ENCODE measurements at places on chromosomes 7 and 10. TPM values are rescaled to one million over a fixed set of nuclear protein-coding genes. Genes with fewer than 3 reads are reported as not detected.

GRCh38 chr7:699476-700170 is 26.9 kb upstream of the DNAAF5 start:
- no peaks in the 10 kb centered on the region for H3K27me3 ChIP-seq
- H3K36me3 ChIP-seq = no peaks in the 10 kb centered on the region
- no peak for DNase-seq
- H3K4me1 ChIP-seq = no peaks in the 10 kb centered on the region
- no peak overlapping the region for H3K4me3 ChIP-seq

DNA sequence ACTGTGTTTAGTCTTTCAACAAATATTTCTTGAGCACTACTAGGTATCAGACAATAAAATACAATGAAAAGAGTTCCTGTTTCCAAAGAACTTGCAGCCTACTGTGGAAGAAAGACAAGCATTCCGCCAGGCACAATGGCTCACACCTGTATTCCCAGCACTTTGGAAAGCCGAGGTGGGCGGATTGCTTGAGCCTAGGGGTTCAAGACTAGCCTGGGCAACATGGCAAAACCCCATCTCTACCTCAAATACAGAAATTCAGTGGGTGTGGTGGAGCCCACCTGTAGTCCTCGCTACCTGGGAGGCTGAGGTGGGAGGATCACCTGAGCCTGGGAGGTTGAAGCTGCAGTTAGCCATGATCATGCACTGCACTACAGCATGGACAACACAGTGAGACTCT is 6.1 kb downstream of the SVOPL start:
- no peak for DNase-seq
- H3K27ac ChIP-seq = no peak overlapping the region
- H3K4me3 ChIP-seq = no peak overlapping the region
- H3K36me3 ChIP-seq = no peaks in the 10 kb centered on the region
- H3K4me1 ChIP-seq = no peaks in the 10 kb centered on the region
- H3K27me3 ChIP-seq = no peaks in the 10 kb centered on the region

GRCh38 chr10:17229967-17230682 is 2.1 kb downstream of the VIM start:
- peak overlapping the region; percentile 99 for H3K27ac ChIP-seq
- H3K27me3 ChIP-seq = no peaks in the 10 kb centered on the region
- peaks cover 38% of the 10 kb centered on the region for H3K36me3 ChIP-seq
- H3K4me3 ChIP-seq = peak overlapping the region; percentile 93

- H3K36me3 ChIP-seq = no peaks in the 10 kb centered on the region
- no peak for DNase-seq
- H3K27me3 ChIP-seq = no peaks in the 10 kb centered on the region
These were observed 53.8 kb upstream of the SLC16A12 start for GRCh38 chr10:89589101-89589720.

DNA sequence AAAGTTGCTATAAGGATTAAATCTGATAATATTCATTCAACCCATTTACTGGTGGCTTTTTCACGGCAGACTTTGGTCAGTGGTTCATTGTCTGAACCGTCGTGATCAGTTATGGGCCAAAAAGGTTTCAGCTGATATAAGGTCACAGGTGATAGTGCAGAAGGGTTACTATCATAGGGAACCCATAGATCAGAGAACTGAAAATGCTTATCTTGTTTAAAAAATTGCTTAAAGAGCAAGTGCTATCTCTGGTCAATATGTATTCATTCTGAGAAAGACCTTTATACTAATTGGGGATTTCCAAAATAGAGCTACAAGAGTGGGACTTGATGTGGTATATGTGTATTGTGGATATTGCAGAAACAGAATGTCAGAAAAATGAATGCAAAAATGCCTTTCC is 147.8 kb upstream of the SEMA3E start:
- H3K27ac ChIP-seq = no peak overlapping the region
- no peaks in the 10 kb centered on the region for H3K36me3 ChIP-seq
- no peak overlapping the region for H3K4me3 ChIP-seq
- DNase-seq = no peak
- H3K4me1 ChIP-seq = no peaks in the 10 kb centered on the region
- H3K27me3 ChIP-seq = no peaks in the 10 kb centered on the region

The SH2D4B gene
- 0.27 TPM for total RNA-seq

The CCDC146 gene
- total RNA-seq = 20.1 TPM

The SPDYE2 gene
- total RNA-seq = 0.25 TPM

The MUC3A gene
- not detected for total RNA-seq

The PSTK gene
- total RNA-seq = 10.6 TPM

Data from natural killer cell (primary cell).